ENCODE measurements at places on chromosomes 7 and 10. TPM values are rescaled to one million over a fixed set of nuclear protein-coding genes. Genes with fewer than 3 reads are reported as not detected.

Gene AKR1D1
- 0.31 TPM for polyA plus RNA-seq

Gene CFAP58
- polyA plus RNA-seq = 0.42 TPM

Gene ZPBP
- polyA plus RNA-seq = not detected

Gene MMD2
- polyA plus RNA-seq = not detected

Gene CTAGE15
- polyA plus RNA-seq = not detected

Gene VIPR2
- polyA plus RNA-seq = 0.07 TPM

Gene LRRC4
- 14.5 TPM for polyA plus RNA-seq

Gene OR2F2
- polyA plus RNA-seq = not detected

Gene FAM13C
- polyA plus RNA-seq = 21.4 TPM

Gene AGR2
- polyA plus RNA-seq = 0.13 TPM

Gene CYP2C18
- polyA plus RNA-seq = 0.03 TPM

Gene XRCC2
- polyA plus RNA-seq = 0.62 TPM

Gene PODXL
- 44.2 TPM for polyA plus RNA-seq

Gene PGAM2
- 15.8 TPM for polyA plus RNA-seq
